H9 (cell line): ENCODE measurements at places on chromosomes 2 and 18.

DNA sequence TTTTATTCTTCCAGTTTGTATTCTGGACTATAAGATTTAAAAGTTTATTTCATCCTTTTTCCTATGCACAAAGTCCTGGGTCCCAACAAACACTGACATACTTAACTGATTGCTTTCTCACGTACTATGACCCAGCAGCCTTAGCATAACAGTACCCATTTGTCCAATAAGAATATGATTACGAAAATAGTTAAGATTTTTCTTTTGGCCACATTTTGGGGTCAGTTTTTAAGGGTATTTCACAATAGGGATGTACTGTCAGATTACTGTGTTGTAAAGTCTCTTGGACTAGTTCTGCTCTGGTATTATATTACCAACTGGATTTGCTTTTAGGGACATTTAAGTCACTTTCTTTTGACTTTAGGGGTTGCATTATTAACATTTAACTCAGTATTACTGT is 46.1 kb downstream of the TTC39C start:
- no peak for DNase-seq

GRCh38 chr2:165904432-165904831 is 49.1 kb downstream of the TTC21B start:
- no peak for DNase-seq

DNA sequence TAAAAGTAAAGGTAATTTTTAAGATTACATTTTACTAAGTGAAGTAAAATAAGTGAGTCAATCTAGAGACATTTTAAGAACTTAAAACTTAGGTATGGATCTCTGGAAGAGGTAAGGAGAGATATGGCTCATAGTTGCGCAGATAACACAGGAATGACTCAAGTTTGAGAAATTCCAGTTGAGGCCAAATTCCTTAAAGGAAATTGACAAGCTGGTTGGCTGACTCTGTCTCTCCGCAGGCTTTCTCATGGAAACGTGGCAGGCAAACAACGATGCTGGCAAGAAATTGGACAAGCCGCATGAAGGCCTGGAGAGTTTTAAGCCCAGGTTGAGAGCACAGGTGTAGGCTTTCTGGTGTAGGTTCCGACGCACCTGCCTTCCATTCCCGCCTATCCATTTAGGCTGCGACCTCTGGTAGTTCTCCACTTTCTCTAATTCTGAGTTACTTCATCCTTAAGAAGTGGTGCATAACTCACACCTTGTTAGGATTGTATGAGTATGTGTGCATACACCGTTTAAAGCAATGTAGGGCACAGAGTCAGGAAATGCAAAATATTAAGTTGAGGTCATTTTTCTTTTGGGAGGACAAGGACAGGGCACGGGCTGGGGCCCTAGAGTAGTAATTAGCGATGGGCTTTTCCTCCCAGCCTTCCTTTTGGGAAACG is 589 bp upstream of the DAW1 start:
- DNase-seq: no peak

DNA sequence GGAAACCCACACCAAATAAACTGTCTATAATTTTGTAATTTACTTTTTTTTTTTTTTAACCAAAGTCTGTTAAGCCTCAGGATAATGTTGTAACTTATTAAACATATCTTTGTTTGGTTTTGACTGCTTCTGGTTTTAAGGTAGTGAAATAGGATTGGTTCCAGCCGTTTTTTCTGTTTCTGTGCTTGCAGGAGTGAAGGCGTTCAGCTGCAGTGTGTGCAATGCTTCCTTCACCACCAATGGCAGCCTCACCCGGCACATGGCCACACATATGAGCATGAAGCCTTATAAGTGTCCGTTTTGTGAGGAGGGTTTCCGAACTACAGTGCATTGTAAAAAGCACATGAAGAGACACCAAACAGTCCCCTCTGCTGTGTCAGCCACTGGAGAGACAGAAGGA is 93.1 kb downstream of the ZNF236 start:
- no peak for DNase-seq

DNA sequence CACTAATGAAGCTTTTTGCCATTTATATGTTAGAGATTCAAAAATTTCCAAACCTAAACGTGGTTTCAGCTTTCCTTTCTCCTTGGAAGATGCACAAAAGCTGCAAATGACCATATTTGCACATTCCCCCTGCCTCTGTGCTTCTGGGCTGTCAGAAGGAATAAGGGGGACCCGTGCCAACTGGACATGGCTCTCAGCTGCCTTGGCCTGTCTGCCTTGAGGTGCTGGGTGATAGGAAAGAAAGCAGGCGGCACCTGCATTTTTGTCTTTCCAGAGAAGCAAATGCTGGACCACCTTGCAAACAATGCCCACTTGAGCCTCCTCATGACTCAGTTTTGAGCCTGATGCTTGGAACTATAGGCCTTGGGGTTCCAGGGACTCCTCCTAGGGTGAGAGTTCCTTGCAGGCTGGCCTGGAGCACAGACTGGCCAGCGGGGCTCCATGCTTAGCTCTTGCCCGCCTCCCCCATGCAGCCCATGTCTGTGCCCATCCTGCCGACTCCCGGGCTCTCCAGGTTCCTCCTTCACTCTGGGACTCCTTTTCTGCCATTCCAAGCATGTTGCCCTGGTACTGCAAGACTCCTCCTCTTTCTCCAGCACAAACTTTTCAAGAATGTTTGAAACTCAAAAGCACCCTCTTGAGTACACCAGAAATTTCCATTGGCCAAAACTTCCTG is 109.0 kb upstream of the EPAS1 start:
- no peak for DNase-seq

DNA sequence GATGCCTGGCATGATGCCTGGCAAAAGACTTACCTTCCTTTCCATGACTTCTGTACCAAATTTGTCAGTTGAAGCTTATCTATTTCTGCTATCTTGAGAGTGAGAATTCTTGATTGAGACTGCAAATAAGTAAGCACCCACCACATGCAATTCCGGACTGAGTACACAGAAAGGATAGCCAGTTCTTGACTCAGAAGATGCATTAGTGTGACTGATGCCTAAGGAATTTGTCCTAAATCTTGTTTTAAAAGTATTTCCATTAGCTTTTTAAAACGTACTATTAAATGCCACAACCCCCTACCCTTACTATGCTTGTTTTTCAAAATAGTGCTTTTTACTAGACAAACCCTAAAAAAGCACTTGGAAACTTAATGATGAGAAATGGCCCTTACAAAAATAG is 545 bp downstream of the MPP4 start:
- DNase-seq: no peak

DNA sequence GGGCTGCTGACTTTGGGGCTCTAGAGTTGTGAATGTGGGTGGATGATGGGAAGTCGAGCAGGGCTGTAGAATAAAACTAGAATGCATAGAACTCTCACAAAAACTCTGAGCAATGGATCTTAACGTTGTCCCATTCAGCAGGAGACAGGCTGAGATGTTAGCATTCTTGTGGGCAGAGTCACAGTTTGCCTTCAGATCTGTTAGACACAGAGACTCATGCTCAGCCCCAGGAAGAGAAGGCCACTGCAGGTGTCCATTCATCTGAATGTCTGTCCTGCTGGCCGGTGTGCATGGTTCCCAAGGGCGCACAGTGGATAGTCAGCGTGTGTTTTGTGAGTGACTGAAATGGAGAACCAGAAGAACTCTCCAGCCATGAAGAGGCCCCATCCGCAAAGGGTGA is 111.3 kb downstream of the TSN start:
- no peak for DNase-seq

GRCh38 chr2:179273461-179273962 is 8.9 kb upstream of the SESTD1 start:
- no peak for DNase-seq

DNA sequence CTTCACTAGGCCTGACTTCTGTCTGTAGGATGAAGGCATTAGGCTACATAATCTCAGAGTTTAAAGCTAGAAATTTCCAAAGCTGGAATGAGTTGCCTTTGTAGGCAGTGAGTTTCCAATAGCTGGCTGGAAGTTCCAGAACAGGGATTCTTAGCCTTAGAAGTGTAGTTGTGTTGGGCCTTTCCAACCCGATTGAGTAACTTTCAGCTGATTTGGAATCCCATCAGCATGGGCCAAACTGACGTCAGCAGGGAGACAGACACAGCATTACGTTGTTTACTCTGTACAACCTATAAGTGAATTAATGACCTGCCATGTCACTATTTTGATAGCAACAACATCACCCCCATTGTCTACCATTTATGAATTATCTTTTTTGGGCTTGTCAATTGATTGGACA is 56.9 kb downstream of the SETBP1 start:
- no peak for DNase-seq

DNA sequence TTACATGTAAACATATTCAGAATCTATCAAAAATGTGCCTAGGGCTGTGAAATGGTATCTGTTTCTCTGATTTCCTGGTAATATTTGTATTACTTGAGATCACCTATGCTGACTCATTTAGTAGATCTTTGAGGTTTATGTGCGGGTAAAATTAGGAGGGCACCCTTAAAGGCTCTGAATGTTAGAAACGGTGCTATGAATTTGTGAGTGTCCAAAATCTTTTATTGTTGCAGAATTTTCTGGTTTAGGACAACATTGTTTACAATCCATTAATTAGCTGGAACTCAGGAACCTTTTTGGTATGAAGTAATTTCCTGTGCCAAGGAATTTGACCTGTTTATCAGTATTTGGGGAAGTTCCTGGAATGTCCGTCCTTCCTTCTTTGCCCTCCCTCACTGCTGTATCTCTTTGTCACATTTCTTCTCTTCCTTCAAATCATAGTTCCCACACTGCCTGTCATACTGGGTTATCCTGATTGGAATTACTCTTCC is 130.5 kb downstream of the TANC1 start:
- no peak for DNase-seq

GRCh38 chr2:190696792-190697398 is 48.0 kb downstream of the NAB1 start:
- DNase-seq: no peak

- DNase-seq: no peak
These were observed 60.5 kb downstream of the GTF3C3 start for GRCh38 chr2:196739031-196739430.

- no peak for DNase-seq
These were observed 240.4 kb downstream of the PRKCE start for GRCh38 chr2:45891719-45892424.

DNA sequence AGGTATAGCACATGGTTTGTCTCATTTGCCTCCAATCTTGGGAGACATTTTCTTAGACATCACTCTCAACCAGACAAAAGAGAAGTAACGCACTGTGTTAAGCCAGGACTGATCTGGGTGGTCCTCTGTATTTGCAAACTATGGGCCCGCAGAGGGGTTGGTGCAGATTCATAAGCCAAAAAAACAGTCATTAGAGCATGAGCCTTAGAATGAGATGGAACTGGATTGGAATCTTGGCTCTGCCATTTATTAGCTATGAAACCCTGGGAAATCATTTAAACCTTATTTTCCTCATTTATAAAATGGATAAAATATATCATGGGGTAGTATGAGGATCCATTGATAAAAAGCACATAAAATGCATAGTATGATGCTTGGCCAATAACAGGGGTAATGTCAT is 213.5 kb upstream of the APCDD1 start:
- no peak for DNase-seq

DNA sequence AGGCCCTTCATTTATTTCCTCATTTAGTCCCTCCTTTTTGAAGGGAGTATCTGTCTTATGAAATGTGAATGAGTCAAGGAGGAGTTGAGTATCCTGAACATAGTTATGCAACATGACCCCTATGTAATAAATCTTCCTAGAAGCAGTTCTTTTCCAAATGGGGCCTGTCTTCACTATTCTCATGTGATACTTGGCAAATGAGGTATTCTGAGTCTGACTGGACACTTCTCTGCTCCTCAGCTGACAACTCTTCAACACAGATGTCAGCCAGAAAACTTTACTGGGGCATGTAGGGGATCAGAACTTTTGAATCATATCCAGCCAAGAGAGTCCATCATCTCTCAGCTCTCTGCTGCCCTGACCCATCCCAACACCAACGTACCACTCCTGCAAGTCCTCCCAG is 291.6 kb downstream of the ZNF385B start:
- no peak for DNase-seq

GRCh38 chr2:57549642-57550102 is 496.9 kb upstream of the VRK2 start:
- no peak for DNase-seq

GRCh38 chr2:217964275-217965161 is 38.3 kb downstream of the TNS1 start:
- no peak for DNase-seq

- DNase-seq: no peak
These were observed 8.3 kb upstream of the BOLL start for GRCh38 chr2:197793456-197793855.

- DNase-seq: no peak
These were observed 50.1 kb downstream of the KIAA2012 start for GRCh38 chr2:202122980-202123720.

- DNase-seq: no peak
These were observed 338.6 kb upstream of the SOX11 start for GRCh38 chr2:5353565-5353964.

DNA sequence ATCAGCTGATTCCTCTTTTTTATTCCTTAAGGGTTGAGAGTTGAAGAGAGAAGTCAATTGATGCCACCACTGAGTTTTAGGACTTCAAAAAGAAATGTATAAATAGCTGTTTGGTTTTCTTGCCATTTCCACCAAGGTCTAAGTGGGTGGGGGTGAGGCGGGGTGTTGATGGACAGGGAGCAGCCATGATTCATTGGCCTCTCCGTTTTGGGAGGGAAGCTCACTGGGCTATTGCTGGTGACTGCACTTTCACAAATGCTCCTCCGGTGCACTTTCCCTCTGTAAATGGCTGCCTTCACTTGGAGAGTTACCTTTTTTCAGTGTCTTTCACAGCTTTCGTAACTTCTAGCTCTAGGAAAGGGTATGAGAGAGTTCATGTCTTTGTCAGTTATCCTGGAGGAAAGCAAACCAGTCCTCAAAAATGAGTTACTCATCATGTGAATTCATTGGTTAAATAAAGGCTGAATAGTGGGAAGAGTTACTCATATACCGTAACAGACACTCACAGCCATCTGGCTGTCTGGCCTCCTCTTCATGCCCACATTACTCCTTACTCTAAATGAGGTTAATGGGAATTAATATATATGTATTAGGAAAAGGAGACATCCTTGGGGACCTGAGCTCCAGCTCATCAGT is 17.4 kb upstream of the CTAGE1 start:
- DNase-seq: no peak

GRCh38 chr2:189492451-189492850 is 51.2 kb downstream of the WDR75 start:
- DNase-seq: no peak

- DNase-seq: no peak
These were observed 706.5 kb upstream of the FAM98A start for GRCh38 chr2:34305587-34305986.

DNA sequence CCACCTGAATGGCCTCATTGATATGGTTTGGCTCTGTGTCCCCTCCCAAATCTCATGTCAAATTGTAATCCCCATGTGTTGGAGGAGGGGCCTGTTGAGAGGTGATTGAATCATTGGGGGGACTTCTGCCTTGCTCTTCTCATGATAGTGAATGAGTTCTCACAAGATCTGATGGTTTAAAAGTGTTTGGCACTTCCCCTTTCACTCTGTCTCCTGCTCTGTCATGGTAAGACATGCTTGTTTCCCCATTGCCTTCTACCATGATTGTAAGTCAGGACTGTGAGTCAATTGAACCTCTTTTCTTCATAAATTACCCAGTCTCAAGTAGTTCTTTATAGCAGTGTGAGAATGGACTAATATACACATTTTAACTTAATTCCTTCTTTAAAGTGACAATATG is 146.8 kb upstream of the KCNJ3 start:
- no peak for DNase-seq
